CD8-positive, alpha-beta memory T cell (primary cell): ENCODE measurements at places on chromosomes 7 and 10. TPM values are rescaled to one million over a fixed set of nuclear protein-coding genes. Genes with fewer than 3 reads are reported as not detected.
A peak's percentile ranks its signal among the peaks of the same experiment; 100 is the strongest.

GRCh38 chr7:2440608-2441245, 35.5 kb downstream of the GRIFIN start:
- peaks cover 10% of the 10 kb centered on the region for H3K36me3 ChIP-seq
- no peak for DNase-seq
- no peak overlapping the region for H3K4me3 ChIP-seq
- no peaks in the 10 kb centered on the region for H3K4me1 ChIP-seq
- H3K27ac ChIP-seq = no peak overlapping the region

DNA sequence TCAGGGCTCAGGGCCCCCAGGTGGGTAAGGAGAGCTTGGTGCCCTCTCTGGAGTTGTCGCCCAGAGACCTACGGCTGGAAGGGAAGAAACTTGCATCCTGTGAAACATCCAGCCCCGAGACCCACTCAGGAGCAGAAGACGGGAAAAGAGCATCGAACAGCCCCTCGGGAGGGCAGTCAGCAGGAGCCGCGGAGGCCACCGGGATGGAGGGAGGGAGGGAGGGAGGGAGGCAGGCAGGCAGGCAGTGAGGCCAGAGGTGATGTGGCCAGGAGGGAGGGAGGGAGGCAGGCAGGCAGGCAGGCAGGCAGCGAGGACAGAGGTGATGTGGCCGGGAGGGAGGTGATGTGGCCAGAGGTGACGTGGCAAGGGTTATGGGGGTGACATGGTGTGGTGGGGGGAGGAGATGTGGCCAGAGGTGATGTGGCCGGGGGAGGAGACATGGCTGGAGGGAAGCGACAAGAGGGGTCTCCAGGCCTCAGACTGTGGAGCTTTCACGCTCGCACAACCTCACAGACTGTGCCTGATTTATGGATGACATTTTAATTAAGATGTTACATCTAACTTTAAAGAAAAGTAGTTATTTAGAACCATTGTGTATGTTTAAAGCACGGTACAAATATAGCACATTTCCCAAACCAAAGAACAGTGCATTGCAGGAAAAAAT, 141.1 kb downstream of the DIP2C start:
- no peaks in the 10 kb centered on the region for H3K36me3 ChIP-seq
- H3K27me3 ChIP-seq = no peaks in the 10 kb centered on the region
- no peak overlapping the region for H3K27ac ChIP-seq
- no peaks in the 10 kb centered on the region for H3K4me1 ChIP-seq

Gene GATA3
- total RNA-seq = 53.3 TPM

DNA sequence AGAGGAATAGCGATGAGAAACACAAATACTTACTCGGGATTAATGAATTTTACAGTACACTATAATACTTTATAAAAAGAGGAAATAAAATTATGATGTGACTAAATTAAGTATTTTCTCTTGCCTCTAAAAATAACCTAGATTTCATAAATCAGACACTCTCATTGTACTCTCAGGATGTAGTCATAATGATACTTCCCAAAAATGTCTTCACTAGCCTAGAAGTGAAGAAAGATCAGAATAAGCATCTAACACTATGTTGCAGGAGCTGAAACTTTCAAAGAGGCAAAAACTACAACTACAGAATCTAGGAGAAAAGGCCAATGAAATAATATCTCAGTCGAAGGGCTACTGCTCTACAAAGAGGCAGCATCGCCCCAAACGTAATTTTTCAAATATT, 49.4 kb downstream of the DNAJC1 start:
- H3K36me3 ChIP-seq = no peaks in the 10 kb centered on the region
- H3K4me3 ChIP-seq = no peak overlapping the region
- H3K4me1 ChIP-seq = no peaks in the 10 kb centered on the region
- no peaks in the 10 kb centered on the region for H3K27me3 ChIP-seq
- no peak overlapping the region for H3K27ac ChIP-seq

DNA sequence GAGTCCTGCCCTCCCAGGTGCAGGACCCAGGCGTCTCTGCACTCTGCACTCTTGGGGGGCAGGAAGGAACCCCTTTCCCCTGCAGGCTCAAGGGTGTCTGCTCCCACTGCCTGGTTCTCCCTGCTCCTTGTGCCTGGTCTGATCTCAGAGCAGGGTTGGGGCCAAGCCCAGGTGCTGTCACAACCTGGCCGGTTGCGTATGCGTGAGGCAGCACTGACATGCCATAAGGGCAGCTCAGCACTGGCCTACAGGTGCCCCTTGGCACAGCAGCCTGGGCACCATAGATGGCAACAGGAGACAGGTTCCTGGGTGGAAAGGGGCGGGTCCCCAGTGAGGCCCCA, 33.2 kb downstream of the DKK1 start:
- no peaks in the 10 kb centered on the region for H3K27me3 ChIP-seq
- no peak overlapping the region for H3K4me3 ChIP-seq
- no peaks in the 10 kb centered on the region for H3K36me3 ChIP-seq

GRCh38 chr7:129434675-129435318, 565 bp downstream of the STRIP2 start:
- peak overlapping the region; percentile 72 for H3K27ac ChIP-seq
- peak overlapping the region; percentile 69 for H3K4me3 ChIP-seq
- peaks cover 15% of the 10 kb centered on the region for H3K4me1 ChIP-seq
- H3K36me3 ChIP-seq = no peaks in the 10 kb centered on the region

Gene GNAT3
- total RNA-seq = not detected

Gene SPDYE9
- total RNA-seq = not detected
